ENCODE measurements at places on chromosomes 13 and 19.

DNA sequence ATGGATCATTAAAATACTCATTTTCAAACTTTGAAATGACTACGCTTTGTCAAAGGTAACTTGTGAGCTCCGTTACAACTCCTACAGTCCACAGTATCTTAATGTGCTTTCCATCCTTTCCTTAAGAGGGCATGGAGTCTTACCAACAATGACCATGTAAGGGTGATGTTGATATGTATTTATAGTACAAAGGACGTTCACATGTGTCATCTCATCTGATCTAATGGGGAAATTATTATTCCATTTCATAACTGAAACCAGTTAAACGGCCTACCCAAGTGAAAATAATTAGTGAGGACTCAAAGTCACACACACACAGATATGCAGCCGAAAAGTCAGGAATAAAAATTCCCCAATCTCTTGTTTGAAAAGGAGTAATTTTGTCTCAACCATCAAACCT, 9.6 kb downstream of the USP12 start:
- no peak for DNase-seq

DNA sequence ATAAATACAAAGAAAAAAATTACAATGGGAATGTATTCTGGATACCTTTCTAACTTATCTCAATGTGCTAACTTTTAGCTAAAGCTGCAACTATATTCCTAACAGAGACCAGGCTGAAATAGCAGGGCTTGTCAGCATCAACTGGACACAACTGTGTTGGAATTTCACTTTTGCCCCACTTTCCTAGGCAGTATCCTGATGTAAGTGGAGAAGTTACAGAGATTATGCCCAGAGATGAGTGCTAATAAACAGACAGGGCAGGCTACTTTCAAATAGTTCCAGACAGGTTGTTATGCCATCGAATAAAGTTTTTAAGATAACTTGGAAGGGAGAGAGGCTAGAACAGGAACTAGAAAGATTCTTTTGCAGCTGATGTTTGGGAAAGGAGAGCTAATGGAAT, 201.9 kb downstream of the KCTD12 start:
- DNase-seq = no peak

GRCh38 chr19:38434549-38435051, 1.1 kb downstream of the RYR1 start:
- no peak for DNase-seq

- no peak for DNase-seq
Observed at GRCh38 chr13:27182844-27183497, 11.4 kb upstream of the USP12 start.

DNA sequence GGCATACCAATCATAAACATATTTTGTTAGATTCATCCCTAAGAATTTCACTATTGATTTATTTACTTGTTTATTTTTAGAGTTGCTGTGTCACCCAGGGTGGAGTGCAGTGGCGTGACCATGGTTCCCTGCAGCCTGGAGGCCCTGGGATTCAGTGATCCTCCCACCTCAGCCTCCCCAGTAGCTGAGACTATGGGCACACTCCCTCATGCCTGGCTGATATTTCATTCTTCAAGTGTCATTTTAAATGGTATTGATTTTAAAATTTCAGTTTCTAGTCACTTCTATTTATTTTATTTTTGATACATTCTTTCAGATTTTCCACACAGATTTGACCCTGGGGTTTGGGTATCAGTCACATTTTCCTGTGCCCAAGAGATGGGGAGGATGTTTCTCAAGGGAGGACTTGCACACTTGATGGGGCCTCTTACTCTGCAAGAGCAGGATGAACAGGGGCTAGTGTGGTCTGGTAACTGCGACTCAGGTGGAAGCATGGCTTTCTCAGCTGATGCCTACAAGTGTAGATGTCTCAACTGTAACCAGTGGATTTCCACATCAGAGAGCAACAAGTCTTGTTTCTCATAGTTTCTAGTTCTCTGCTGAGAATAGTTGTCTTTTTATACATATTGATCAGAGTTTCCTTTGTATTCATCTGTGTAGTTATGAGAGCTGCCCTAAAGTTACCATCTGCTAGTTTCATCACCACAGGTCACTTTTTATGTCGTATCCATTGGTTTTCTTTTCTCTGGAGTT, 40.2 kb downstream of the CCNE1 start:
- no peak for DNase-seq

DNA sequence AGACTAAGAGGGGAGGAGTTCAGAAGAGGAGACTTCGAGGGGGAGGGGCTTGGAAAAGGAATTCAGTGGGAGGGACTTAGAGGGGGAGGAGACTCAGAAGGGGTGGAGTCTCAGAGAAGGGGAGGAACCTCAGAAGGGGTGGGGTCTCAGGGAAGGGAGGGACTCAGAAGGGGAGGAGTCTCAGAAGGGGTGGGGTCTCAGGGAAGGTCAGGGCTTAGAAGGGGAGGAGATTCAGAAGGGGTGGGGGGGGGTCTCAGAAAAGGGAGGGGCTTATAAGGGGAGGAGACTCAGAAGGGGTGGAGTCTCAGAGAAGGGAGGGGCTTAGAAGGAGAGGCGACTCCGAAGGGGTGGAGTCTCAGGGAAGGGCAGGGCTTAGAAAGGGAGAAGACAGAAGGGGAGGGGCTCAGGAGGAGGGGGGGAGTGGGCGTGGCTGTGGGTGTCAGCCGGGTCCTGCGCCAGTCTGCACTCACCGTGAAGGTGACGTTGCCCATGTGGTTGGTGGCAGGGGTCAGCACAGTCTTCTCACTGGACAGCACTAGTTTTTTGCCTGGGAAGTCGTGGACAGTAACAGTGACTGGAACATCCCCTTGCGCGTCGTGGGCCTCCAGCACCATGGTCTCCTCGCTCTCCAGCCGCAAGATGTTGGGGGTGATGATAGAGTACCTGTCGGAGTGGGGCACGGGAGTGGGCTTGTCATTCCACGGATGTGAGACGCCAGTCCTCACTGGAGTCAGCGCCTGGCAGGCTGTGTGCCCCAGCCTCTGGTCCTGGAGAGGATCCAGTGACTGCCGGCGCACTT, 1.5 kb downstream of the C3 start:
- DNase-seq = no peak

DNA sequence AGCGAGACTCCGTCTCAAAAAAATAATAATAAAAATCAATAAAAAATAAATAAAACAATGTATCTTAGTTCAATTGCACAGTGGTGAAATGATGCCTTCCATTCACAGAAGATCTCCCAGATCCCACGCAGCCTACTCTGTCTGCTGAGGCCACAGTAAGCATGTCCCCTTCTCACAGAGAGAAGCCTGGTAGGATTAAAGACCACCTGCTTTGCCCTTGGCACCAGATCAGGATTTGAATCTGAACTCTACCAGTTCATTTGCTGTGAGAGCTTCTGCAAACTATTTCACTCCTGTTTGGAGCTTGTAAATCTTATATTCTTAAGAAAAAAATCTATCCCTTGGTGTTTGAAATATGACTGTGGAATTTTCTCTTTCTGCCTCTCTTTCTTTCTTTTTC, 2.2 kb upstream of the SLC7A1 start:
- peak; percentile 59 for DNase-seq

- DNase-seq = no peak
Observed at GRCh38 chr19:10836479-10837330, 693 bp upstream of the TMED1 start.

GRCh38 chr13:45781553-45782326, 69.8 kb downstream of the SIAH3 start:
- peak; percentile 52 for DNase-seq

DNA sequence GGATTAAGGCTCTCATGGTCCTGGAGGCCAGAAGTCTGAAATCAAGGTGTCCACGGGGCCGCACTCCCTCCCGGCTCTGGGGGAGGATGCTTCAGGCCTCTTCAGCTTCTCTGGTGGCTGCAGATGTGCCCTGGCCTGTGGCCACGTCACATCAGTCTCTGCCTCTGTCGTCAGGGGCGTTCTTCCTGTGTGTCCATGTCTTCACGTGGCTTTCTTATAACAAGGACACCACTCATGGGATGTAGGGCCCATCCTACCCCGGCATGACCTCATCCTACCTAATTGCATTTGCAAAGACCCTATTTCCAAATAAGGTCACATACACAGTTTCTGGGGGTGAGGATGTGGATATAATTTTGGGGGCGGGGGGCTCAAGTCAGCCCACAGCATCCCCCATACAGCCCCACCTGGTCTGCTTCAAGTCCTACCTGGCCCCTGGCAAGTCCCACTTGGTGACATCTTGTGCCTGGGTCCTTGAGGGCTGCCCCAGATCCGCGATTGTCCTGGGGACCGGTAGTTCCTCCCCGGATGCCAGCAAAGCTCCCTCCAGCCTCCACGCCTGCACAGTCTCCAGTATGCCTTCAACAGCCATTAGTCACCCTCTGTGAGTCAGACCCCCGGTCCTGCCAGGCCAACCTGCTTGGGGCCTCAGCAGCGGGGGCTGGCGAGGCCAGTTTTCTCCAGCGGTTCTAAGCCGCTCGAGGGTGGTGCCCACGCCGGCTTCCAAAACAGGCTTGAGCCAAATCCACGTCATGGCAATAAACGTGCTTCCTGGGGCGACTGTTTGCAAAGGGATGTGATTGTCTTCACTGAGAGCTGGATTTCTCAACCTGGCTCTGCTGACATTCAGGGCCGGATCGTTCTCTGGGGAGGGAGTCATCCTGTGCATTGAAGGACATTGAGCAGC, 32.2 kb downstream of the MYO9B start:
- DNase-seq = peak; percentile 23

DNA sequence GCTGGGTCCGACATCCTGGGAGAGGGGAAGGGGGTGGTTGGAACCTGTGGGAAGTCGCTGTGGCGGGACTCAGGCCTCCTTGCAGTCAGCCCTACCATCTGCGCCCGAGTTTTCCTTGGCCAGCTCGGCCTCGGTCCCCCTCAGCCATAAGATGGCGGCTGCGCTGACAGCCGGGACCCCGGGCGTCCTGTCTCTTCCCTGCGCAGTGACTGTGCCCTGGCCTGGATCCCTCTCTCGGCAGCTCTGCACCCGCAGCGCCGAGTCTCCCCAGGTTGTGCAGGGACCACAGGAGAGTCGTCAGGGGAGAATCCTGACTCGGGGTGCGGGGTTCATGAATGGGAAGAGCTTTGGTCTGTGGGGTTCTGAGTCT, 345 bp downstream of the ZNF257 start:
- peak; percentile 12 for DNase-seq

- peak; percentile 74 for DNase-seq
Observed at GRCh38 chr19:16861834-16862233, 27.0 kb upstream of the F2RL3 start.

GRCh38 chr13:49113526-49114286, 106.4 kb upstream of the MLNR start:
- DNase-seq = no peak

DNA sequence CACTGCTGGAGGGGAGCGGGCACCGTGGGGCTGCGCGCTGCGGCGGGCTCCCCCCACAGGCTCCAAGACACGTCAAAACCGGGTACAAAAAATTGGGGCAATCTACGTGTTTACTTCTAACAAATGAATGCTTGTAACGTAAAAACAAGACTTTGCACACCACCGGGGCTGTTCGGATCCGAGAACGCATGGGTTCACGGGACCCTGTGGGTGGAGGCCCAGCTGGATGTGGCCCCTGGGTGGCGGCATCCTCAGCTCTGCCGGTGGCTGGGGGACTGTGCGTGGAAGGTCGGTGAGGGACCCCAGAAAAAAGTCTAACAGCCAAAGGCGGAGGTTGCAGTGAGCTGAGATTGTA, 10.3 kb upstream of the SLC7A10 start:
- DNase-seq = no peak

- DNase-seq = no peak
Observed at GRCh38 chr13:113974304-113975281, 717 bp upstream of the C13orf46 start.

DNA sequence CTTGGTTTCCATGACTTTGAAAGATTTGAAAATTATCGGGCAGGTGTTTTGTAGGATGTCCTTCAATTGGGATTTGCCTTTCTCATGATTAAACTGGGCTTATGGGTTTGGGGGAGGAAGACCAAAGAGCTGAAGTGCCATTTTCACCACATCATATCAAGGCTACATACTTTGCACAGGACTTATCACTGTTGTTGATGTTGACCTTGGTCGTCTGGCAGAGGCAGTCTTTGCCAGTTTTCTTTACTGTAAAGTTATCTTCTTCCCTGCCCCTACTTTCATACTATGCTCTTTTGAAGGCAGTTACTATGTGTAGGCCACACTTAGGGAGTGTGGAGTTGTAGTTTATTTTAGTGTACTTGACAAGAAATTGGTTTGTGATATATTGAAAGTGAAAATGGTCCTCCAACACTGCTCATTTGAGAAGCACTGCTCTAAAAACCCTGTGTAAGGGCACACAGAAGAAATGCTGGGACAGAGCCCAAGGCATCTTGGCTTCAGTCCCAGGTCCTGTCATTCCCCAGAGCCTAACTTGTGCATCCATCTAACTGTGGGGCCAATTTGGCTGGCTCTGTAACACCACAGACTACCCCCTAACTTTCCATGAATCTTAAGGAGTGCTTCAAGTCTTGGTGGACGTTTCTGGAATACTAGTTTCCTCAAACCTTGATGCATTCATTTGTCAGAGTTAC, 384.9 kb downstream of the KCNRG start:
- peak; percentile 85 for DNase-seq

DNA sequence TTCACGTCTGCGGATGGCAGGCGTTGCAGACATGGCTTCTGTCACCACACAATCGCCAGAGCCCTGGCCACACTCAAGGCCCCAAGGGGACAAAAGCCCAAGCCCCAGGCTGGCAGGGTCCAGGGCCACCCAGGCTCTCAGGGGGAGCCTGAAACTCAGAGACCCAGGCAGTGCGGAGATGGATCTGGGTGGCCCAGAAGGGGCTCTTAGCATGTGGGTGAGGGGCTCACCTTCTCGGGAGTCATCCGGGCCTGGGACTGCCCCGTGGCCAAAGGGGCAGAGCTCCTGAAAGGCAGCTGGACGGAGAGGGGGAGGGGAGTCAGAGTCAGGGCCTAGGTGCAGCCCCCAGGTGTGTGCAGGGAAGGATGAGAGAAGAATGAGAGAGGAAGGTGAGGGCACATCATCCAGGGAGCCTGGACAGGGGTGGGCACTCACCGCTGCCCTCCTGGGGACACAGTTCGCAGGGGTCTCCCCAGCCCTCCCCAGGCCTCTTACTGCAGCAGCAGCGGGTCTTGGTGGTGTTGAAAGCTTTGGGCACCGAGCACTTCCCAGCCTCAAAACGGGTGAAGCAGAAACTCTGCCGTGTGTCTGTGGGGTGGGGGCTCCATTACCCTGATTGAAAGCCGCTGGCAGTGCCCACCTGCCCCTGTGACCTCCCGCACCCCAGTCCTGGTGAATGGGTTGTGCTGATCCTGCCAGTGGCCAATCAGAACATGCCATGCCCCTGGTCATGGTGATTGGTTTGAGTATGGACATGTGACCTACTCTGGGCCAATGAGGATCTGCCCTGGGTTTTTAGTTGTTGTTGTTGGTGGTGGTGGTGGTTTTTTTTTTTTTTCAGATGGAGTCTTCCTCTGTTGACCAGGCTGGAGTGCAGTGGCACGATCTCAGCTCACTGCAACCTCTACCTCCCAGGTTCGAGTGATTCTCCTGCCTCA, 37.4 kb downstream of the CCL25 start:
- no peak for DNase-seq

DNA sequence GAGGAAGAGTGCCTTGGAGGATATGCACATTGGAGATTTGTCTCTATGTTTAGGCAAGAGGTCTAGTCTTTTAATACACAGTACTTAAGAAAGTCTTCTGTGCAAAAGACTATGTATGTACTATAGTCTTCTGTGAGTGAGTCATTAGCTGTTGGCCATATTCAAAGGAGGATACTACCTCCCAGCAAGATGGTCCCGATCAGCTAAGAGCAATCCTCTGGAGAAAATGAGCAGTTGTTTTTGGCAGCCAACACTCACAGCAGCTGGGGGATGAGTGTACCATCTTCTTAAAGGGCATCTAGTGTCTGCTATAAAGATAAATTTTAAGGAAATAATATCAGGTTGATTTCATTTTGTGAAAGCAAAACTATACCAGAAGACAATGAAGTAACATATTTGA, 487.8 kb downstream of the KCTD12 start:
- no peak for DNase-seq
